ENCODE measurements at places on chromosomes 12 and 14. TPM values are rescaled to one million over a fixed set of nuclear protein-coding genes. Genes with fewer than 3 reads are reported as not detected.

Gene DLGAP5
- 8.2 TPM for total RNA-seq

GRCh38 chr14:103905842-103906456, 22.3 kb upstream of the TDRD9 start:
- peak; percentile 50 for DNase-seq

Gene NFE2
- total RNA-seq: not detected

Gene RNASE1
- not detected for total RNA-seq

- no peak for DNase-seq
Measured at GRCh38 chr14:23141706-23142444, 22.8 kb upstream of the CEBPE start.

Gene FKBP4
- 57.5 TPM for total RNA-seq

Gene CFAP54
- 0.15 TPM for total RNA-seq

GRCh38 chr12:774051-774614, 21.8 kb downstream of the WNK1 start:
- DNase-seq: no peak

Gene JPH4
- 52.7 TPM for total RNA-seq

Gene INSM2
- 21.7 TPM for total RNA-seq

- DNase-seq: no peak
Measured at GRCh38 chr14:30410986-30411385, 148.0 kb upstream of the G2E3 start.

Gene AMIGO2
- 1.7 TPM for total RNA-seq

Gene TAS2R10
- 0.69 TPM for total RNA-seq

- no peak for DNase-seq
Measured at GRCh38 chr12:103929784-103930033, 501 bp upstream of the HSP90B1 start.

Gene P2RX2
- 4.1 TPM for total RNA-seq

- no peak for DNase-seq
Measured at GRCh38 chr14:83744891-83745290, 1785.1 kb upstream of the FLRT2 start.

Data from glutamatergic neuron (in vitro differentiated cells).